ENCODE measurements at places on chromosomes 2 and 18.

DNA sequence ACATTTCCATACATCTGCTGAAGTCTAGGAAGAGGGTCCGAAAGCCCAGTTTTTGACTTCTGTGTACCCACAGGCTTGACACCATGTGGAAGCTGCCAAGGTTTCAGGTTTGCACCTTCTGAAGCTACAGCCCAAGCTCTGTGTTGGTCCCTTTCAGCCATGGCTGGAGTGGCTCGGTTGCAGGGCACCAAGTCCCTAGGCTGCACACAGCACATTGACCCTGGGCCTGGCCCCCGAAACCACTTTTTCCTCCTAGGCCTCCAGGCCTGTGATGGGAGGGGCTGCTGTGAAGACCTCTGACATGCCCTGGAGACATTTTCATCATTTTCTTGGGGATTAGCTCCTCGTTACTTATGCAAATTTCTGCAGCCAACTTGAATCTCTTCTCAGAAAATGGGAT lies 55.7 kb downstream of the CCDC141 start:
- no peak for DNase-seq

- DNase-seq = no peak
Observed at GRCh38 chr2:71006955-71007799, 12.5 kb upstream of the TEX261 start.

GRCh38 chr18:52936931-52937330 lies 596.9 kb downstream of the DCC start:
- no peak for DNase-seq

- no peak for DNase-seq
Observed at GRCh38 chr2:64141674-64142405, 2.4 kb downstream of the PELI1 start.

- DNase-seq = no peak
Observed at GRCh38 chr18:63157293-63158011, 162.1 kb downstream of the BCL2 start.

DNA sequence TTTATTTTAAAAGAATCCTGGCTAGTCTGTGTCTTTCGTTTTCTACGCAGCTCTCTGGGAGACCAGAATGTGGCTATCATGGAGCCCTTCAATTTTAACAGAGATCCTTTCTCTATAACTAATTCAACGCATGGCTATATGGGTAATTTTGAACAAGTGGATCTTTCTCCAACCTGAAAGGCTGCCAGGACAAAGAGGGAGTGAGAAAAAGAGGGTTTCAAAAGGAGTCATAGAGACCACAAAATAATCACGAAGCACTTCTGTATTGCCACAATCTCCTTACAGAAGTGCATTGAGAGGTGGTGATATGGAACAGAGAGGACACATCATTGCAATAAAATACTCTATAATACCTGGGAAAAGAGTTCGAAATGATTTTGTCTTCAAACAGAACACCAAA lies 21.7 kb upstream of the CDH2 start:
- DNase-seq = no peak

DNA sequence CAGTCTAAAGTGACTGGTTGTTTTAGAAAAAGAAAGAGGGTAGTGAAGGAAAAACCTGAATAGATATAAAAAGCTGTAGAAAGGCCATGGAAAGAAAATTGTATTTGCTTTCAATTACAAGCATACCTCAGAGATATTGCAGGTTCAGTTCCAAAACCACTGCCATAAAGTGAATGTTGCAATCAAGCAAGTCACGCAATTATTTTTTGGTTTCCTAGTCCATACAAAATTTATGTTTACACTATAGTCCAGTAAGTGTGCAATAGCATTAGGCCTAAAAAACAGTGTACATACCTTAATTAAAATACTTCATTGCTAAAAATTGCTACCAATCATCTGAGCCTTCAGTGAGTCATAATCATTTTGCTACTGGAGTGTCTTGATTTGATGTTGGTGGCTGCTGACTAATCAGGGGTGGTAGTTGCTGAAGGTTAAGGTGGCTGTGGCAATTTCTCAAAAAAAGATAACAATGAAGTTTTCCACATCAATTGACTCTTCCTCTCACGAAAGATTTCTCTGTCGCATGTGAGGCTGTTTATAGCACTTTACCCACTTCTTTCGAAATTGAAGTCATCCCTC lies 2003.8 kb upstream of the PIK3C3 start:
- DNase-seq = no peak

- peak; percentile 10 for DNase-seq
Observed at GRCh38 chr2:236674646-236675045, 105.0 kb downstream of the ACKR3 start.

GRCh38 chr18:26854292-26854881 lies 11.1 kb downstream of the AQP4 start:
- DNase-seq = no peak

- no peak for DNase-seq
Observed at GRCh38 chr2:47935071-47935470, 28.8 kb upstream of the FBXO11 start.

DNA sequence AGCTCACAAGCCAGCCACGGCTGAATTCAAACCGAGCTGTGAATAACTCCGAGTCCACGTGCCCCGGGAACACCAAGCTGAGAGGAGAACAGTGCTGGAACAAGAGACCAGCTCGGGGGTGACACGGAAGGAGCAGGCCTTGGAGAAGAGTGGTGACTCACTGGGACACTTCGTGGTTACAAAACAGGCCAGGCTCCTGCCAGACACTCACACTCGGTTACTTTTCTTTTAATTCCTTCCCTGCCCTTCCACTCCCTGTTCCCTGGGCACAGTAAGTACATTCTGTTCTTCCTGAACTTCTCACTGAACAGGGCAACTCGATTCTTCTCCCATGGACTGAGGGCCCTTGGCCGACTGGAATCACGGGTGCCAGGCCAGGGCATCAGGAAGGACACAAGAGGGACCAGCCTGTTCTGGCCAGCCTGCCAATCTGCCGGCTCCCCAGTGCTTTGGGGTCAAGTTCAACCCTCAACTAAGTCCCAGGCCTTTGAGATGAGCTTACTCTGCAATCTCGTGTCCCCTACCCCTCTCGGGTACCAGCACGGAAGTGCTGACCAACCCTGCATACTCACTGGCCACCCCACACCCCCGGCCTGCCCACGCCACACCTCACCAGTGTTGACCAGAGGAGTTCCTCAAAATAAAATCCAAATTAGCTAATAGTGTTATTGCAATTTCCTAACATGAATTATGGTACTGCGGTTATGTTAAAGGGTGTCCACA lies 87.5 kb downstream of the TFCP2L1 start:
- DNase-seq = no peak

DNA sequence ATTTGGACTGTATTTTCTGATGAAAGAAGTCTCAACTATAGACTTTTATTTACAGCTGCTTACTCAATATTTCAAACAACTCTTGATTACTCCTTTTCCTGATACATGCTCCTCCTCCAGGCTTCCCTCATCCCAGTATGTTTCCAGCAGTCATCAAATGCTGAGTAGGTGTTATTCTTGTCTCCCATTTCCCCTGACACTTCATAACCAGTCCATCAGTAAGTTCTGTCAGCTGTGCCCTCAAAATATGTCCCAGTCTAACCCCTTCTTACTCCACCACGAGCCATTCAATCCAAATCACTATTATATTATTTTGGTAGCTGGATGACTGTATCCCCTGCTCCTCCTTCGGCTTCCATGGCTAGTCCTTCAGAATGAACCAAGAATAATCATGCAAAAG lies 189.1 kb upstream of the DTNA start:
- no peak for DNase-seq

GRCh38 chr2:138846216-138846821 lies 66.1 kb upstream of the NXPH2 start:
- DNase-seq = no peak

GRCh38 chr2:200795028-200795440 lies 16.7 kb upstream of the BZW1 start:
- DNase-seq = no peak

- DNase-seq = no peak
Observed at GRCh38 chr2:71064754-71065621, 3.5 kb upstream of the NAGK start.

DNA sequence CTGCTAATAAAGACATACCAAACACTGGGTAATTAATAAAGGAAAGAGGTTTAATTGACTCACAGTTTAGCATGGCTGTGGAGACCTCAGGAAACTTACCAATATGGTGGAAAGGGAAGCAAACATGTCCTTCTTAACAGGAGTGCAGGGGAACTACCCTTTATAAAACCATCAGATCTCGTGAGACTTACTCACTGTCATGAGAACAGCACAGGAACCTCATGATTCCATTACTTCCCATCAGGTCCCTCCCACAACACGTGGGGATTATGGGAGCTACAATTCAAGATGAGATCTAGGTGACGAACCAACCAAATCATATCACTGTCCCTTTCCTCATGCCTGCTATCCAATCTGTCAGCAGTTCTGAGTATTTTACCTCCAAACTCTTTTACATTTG lies 586.7 kb downstream of the TDRD15 start:
- no peak for DNase-seq

DNA sequence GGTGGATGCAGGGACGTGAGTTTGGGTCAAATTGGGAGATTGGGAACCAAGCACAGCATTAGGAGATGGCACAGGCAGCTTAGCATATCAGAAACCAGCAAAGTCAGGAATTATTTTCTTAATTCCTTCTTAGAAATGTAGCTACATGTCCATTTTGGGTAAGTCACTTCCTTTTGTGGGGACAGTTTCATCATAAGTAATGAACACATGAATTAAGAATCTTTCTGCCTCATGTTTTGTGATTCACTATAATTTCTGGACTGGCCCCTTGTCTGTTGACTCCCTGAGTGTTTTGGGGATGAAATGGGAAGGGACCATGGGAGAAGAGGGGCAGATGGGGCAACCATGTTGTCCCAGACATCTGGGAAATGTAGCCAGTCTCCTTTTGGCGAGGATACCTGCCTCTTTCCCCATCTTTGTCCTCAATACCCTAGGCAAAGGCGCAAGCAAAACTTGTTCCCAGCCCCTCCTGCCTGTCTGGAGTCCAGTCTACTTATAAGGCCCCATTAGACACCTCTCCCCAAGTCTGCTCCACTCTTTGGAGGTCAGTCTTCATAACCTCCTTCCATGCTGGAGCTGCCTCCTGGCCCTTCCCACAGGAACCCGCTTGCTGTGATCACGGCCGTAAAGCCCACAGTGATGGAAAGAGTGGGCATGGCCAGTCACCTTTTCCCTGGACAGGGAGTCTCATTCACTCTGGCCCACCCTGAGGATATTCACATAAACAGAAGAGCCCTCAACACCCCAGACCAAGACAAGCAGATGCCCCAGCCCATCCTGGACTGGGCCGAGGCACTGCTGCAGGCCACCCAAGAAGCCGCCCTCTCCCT lies 25.7 kb downstream of the MTHFD2 start:
- no peak for DNase-seq

- no peak for DNase-seq
Observed at GRCh38 chr18:4547126-4547525, 92.0 kb upstream of the DLGAP1 start.

GRCh38 chr2:146989741-146990140 lies 855.1 kb upstream of the ACVR2A start:
- no peak for DNase-seq

- no peak for DNase-seq
Observed at GRCh38 chr18:32760391-32760790, 12.4 kb downstream of the KLHL14 start.

GRCh38 chr18:69935319-69936190 lies 12.1 kb downstream of the CD226 start:
- peak; percentile 85 for DNase-seq

DNA sequence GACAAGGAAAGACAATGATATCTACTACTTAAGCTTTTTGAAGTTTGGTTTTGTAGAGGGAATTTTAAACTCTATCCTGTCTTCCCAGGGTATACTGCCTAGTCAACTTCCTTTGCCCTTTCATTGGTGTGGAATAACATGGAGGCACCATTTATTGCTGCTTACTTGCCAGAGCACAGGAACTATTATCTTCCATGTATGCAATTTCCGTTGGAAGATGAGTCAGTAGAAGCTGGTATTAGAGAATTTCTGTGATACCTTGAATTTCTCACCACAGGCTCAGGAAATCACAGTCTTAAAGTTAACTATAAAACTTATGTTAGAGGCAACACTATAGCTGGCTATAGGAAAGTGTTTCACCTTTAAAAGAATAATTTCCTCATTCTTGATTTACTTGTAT lies 40.9 kb upstream of the RGPD4 start:
- DNase-seq = no peak

- DNase-seq = no peak
Observed at GRCh38 chr2:207779523-207779922, 9.8 kb upstream of the FZD5 start.

- peak; percentile 54 for DNase-seq
Observed at GRCh38 chr2:96546321-96546720, 9.8 kb downstream of the ARID5A start.

GRCh38 chr18:36934884-36935283 lies 106.0 kb downstream of the KIAA1328 start:
- DNase-seq = no peak

- no peak for DNase-seq
Observed at GRCh38 chr2:19632403-19632991, 269.3 kb downstream of the TTC32 start.

- no peak for DNase-seq
Observed at GRCh38 chr18:8997634-8998033, 104.9 kb upstream of the NDUFV2 start.

- no peak for DNase-seq
Observed at GRCh38 chr2:70516596-70516995, 37.0 kb downstream of the TGFA start.

DNA sequence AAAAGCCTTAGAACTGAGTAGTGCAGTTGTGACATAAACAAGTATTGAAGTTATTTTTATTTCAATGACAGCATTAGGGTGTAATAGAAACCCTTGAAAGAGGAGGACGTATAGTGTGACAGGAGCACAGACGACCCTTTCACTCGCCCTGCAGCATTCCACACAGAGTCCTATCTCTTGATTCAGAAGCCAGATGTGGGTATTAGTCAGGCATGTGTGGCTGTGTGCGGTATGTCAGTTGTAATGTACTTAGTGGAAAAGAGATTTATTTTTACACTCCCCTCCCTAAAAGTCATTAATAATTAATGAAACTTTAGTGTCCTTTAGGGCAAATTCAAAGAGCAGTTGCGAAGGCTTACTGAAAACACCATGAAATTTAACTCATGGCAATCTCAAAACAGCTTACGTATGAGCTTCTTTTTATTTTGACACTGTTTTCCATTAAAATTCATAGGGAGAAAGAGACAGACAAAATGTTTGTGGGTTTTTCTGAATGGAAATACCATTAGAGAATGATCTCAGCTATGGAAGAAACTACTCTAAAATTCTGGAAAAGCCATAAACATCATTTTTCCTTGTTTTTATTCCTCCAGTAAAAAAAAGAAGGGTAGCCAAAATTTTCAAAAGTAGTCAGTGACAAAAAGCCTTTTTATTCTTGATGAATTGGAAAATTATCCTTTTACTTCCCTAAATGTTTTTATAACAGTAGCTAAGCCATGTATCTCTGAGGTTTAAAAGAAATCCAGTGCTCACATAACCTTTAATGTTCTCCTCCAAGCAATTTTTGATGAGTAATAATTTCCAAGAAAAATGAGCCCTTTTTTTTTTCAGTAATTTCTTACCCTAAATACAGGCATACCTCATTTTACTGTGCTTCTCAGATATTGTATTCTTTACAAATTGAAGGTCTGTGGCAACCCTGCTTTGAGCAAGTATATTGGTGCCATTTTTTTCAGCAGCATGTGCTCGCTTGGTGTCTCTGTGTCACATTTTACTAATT lies 84.0 kb upstream of the DSEL start:
- no peak for DNase-seq

- DNase-seq = no peak
Observed at GRCh38 chr2:53436882-53437281, 330.7 kb upstream of the CHAC2 start.

Measured in stimulated activated CD8-positive, alpha-beta memory T cell treated with anti-CD3 and anti-CD28 coated beads, Interleukin-4, amount 100 ng/mL, for 48 hours (primary cell).